ENCODE measurements at places on chromosomes 12 and 14.

- DNase-seq = no peak
Observed at GRCh38 chr14:44379292-44379977, 127.6 kb downstream of the FSCB start.

DNA sequence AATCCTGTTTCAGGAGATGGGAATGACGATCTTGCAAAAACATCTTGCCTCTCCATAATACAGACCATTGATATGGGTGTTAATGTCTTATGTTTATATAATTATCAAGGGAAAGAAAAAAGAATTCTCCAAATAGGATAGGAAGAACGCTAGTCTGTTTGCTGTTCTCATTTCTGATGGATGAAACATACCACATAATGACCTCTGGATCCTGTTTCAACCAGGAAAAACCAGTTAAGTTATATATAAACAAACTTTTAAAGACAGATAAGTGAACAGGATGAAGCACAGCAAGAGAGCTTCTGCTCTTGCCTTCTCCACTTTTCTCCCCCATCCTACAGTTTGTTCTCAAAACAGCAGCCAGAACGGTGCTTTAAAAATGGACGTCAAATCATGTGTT is 27.8 kb downstream of the COQ6 start:
- no peak for DNase-seq

- no peak for DNase-seq
Observed at GRCh38 chr12:126369487-126370463, 1304.5 kb downstream of the AACS start.

GRCh38 chr12:122327014-122327413 is 60.7 kb upstream of the VPS33A start:
- no peak for DNase-seq

DNA sequence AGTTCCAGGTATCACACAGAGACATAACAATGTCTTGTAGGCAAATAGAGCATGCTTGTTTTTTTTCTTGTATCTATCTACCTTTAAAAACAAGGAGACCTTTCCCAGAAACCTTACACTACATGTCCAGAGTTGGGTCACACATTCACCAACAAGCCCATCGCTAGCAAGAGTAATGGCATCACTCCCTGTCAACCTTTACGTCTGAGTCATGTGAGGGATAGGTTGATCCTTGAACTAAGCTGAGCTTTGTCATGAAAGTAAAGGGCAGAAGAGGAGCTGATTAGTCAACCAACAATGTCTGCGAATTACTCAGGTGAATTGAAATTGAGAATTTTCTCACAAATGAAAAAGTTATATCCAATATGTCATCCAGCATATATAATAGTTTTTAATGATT is 219.4 kb downstream of the CNTN1 start:
- no peak for DNase-seq

GRCh38 chr12:49872381-49872780 is 29.5 kb upstream of the BCDIN3D start:
- no peak for DNase-seq

DNA sequence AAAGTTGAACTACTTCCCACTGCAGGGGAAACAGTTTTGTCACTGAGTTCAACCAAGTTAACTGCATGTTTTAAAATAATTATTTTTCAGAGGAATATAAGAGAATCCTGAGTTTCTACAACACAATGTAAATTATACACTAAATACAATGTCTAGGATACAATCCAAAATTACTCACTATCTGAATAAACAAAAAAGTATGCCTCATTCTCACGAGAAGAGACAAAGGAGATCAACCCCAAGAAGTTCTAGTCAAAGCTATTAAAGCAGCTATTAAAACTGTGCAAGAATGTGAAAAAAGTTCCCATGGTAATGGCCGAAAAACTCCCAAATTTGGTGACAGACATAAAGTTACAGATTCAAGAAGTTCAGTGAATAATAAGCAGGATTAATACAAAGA is 8.8 kb upstream of the KCNK13 start:
- DNase-seq = no peak

DNA sequence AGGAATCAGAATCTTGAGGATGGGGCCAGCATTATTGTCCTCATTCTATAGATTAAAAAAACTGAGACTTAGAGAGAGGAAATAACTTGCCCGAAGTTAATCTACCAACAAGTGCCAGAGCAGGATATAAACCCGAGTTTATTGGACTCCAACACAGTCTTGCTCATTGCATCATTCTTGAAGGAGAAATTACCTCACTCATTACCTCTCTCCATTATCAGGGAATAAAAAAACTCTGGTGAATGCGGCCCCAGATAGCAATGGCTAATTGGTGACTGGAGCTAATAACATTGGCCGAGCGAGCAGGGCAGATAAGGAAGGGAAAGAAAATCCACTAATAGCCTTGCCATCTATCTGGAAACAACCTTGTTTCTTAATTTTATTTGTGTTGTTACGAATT is 24.7 kb upstream of the TMED10 start:
- no peak for DNase-seq

- no peak for DNase-seq
Observed at GRCh38 chr12:113479216-113479589, 7.5 kb upstream of the LHX5 start.

- peak; percentile 58 for DNase-seq
Observed at GRCh38 chr12:120639771-120640721, at the start of gene CABP1. Gene CABP1, plus strand, starts transcription at chr12:120640626. Its CDS starts 60 bp downstream, at chr12:120640686.

DNA sequence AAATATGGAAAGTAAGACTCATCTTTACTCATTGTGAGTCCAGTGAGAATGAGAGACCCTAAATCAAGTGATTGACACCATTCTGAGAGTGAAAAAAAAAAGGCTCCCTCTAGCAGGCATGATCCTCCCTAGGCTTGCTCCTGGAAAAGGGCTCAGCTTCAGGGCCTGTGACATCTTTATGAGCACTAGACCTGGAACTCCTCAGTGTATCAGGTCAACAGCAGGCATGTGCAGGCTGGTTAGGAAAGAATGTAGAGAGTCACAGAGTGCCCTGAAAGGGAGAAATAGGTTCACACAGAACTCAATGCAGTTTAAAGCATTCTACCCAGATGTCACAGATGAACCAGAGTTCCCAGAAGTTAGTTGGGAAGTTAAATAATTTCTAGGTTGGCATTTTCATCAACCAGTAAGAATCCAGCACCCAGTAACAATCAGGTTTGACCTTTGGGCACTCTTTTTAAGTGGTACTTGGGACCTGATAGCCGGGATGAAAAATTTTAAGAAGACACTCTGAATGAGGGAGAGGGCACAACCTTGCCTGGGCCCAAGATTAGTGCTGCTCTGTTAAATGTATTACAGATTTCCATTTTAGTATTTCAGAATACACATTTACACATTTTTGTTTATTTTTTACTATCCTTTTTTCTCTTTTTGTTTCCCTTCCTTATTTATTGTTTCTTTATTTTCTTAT is 828.8 kb downstream of the C12orf50 start:
- no peak for DNase-seq

DNA sequence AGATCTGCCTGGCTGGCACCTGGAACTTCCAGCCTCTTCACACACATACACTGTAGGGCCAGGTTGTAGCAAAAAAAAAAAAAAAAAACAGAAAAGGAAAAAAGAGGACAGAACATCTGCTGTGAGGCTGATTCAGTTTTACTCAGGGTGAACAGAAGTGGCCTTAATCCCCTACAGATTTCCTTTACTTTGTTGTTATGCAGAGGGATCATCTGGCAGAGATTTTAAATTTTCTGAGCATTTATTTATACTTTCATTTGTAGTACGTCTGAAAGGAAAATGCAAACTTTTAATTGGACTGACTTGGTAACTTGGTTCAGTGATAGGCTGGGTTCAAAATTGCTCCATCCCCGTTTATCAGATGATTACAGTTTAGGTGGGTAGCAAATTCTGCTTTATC is 50.8 kb upstream of the PRICKLE1 start:
- no peak for DNase-seq

DNA sequence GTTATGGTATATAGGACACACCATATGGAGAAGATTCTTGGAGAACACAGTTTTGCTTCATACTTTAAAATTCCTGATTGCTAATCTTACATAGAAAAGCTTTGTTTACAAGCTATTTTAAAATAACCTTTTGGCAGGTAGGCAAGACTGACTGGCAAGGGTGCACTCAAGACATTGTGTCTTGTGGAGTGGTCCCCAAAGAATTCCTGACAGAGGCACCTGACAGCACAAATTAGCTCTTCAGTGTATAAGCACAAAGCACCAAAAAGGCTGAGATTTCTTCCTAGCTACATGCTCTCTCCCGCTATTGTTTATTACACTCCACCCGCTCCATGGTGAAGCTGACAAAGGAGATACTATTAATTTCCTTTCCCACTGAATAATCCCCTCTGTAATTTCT is 139.4 kb downstream of the MON2 start:
- DNase-seq = no peak

DNA sequence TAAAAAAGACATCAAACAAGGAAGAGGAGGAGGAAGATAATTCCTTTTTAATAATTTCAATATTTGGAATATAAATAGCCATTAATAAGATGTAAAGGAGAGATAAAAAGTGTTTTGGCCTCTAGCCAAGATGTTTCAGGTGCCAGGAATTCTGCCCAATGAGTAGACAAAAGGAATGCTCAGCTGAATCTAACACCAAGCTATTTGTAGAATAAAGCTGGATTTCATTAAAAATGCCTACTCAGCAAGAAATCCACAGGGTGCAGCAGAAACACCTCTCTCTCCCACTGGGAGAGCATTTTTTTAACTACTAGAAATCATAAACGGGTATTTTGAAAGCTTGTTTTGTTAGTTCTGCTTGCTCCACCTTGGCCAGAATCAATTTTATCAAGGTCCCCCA is 4.1 kb upstream of the STAB2 start:
- DNase-seq = no peak

- DNase-seq = no peak
Observed at GRCh38 chr12:51863933-51864832, 15.7 kb upstream of the FIGNL2 start.

- no peak for DNase-seq
Observed at GRCh38 chr14:23664207-23664885, 28.2 kb downstream of the DHRS2 start.

Data from stimulated activated CD4-positive, alpha-beta T cell treated with anti-CD3 and anti-CD28 coated beads, Interleukin-15, amount 100 ng/mL, for 48 hours (primary cell).